Naive thymus-derived CD8-positive, alpha-beta T cell (primary cell): ENCODE measurements at places on chromosomes 13 and 19. TPM values are rescaled to one million over a fixed set of nuclear protein-coding genes. Genes with fewer than 3 reads are reported as not detected.

DNA sequence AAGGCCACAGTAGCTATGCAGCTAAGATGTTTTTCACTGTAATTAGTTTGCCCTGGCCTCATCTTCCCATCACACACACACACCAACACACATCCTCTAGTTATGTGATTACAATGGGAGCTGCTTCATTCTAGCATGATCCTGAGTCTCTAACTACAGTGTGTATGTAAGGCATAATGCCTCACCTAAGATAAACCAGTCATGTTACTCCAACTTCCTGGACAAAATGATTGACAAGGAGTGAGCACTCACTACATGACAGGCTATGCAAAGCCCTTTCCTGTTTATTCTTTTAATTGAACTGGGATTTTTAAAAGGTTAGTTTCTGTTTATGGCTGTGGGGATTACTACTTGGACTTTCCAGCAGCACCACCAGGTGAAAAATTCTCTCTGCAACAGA lies 400.8 kb upstream of the ATXN8OS start:
- DNase-seq, result no peak

DNA sequence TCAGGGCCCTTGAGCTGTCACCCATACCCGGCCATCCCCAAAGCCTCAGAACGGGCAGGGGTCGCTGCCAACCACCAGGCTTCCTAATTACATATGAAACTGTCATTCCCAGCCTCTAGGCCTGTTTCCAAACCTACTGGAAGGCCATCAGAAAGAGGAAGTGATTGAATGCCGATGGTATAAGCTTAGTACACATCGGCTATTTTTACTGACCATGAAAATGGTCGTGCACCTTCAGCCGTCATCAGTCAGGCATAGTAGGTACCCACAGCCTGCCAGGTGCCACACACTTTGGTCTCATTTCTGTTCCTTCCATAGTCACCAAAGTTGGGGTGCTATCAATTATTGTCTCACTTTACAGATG lies 10.2 kb downstream of the KRI1 start:
- no peak for DNase-seq

- no peak for DNase-seq
These were observed 45.8 kb downstream of the VWA8 start for GRCh38 chr13:41915081-41915480.

Gene SMAD9
- not detected for total RNA-seq

DNA sequence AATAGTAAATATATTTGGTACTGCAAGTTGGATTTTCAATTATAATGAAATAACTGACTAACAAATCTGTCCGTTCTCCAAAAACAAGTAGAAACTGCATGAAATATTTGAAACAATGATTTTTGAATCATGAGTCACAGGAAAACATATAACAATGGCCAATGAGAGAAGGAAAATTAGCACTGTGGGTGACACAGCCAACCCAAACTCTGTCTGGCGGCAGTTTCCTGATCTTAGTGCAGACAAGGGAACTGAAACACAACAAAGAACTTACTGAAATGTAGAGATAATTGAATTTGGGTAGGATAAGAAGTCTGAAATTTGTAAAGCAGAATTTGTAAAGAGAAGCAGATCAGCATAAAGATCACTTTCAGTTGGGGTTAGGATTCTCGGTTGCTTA lies 2743.3 kb upstream of the PCDH20 start:
- no peak for DNase-seq

Gene GNA15
- 0.36 TPM for total RNA-seq

Gene NALCN
- not detected for total RNA-seq

Gene FFAR3
- not detected for total RNA-seq

DNA sequence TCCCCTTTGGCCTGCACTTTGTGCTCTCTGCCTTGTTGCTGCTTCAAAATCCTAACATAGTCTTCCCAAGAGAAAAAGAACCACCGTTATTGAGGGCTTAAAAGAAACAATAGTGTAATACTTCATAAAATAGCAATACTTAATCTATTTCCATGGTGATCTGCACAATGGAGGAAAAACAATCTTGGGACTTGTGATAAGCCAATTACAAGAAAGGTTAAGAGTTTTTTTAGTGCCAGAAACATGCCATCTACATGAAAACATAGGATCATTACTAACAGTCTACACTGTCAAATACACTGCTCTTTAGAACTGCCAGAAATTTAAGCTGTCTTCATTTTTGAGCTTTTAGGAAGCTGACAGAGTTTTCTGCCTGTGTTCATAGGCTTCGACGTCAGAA lies 54.1 kb upstream of the MAB21L1 start:
- no peak for DNase-seq

Gene NLRP5
- total RNA-seq, result not detected

DNA sequence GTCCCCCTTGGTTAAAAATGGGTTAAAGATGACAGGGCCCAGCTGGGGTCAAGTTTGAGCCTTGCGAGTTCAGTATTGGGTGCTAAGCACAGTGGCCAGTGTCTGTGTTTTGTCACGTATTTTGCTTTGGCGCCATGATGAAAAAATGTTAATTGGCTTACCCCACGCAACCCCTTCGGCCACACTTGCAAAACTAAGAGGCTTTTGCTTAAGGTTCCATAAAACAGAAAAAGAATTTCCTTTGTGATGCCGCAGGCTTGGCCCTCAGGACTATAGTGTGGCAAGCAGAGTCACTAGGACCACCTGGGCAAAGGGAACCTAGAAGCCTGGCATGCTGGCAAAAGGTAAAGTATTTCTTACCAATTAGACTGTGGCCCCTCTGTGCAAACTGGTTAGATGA lies 20.7 kb downstream of the DPRX start:
- DNase-seq, result no peak

DNA sequence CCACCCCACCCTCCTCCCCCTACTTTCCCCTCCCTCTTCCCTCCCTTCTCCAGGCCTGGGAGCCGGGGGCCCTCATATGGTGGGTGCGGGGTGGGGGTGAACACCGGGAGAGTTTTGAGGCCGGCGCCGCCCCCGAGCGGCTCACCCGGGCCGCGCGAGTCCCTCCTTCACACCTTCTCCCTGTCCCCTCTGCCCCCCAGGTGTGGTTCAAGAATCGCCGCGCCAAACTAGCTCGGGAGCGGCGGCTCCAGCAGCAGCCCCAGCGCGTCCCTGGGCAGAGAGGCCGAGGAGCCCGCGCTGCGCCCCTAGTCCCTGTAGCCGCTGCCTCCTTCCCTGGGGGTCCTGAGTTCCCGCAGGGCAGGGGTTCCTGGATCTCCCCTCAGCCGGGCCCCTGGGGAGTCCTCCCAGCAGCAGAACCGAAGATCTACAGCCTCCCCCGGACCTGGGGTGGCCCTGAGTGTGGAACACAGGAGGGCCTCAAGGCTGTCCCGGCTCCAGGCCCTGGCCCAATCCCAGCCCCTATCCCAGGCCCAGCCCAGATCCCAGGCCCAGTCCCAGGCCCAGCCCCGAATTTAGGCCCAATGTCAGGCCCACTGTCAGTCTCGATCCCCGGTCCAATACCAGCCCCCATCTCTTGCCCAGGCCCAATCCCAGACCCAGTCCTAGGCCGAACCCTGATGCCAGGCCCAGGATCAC lies 1.7 kb downstream of the TPRX2 start:
- no peak for DNase-seq

Gene SRRM5
- total RNA-seq, result 1.4 TPM

Gene SARS2
- 31.8 TPM for total RNA-seq

Gene IGFL1
- not detected for total RNA-seq

Gene TMEM150B
- not detected for total RNA-seq

Gene ZNF45
- 27.9 TPM for total RNA-seq

DNA sequence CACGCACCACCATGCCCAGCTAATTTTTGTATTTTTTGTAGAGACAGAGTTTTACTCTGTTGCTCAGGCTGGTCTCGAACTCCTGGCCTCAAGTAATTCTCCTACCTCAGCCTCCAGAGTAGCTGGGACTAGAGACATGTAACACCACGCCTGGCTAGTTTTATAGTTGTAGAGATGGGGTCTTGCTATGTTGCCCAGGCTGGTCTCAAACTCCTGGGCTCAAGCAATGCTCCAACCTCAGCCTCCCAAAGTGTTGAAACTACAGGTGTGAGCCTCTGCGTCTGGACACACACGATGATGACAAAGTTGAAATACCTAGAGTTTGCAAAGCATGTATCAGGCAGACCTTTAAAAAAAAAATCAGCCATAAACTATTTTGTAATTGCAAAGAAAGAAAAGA lies 4.6 kb upstream of the PTOV1 start:
- DNase-seq, result no peak

GRCh38 chr19:33251526-33252090 lies 26.0 kb upstream of the SLC7A10 start:
- no peak for DNase-seq

DNA sequence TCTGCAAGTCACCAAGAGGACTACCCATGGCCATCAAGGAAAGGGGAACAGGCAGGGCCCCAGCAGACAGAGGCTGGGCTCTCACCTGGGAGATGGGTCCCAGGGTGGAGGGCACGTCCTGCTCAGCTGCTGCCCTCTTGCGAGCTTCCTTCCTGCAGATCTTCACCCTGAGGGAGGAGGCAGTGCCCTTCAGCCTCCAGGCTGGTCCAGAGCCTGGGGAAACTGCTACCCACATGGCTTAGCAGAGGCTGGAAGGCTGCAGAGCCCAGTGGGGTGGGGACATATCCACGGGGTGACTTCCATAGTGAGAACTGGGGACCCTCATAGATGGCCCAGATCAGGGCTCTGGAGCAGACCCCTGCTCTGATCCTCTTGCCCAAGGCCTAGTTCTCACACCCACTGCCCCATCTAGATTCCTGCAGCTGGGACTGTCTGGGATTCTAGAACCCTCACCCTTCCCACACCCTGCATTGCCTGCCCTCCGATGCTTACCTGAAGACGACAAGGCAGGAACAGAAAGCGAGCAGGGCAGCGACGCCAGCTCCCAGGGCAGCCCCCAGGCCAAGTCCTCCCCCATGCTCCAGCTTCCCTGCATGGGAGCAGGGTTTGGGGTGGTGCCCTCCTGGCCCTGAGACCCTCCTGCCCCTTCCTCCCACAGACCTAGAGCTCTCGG lies 9.0 kb downstream of the SIGLEC11 start:
- no peak for DNase-seq

Gene RNF17
- not detected for total RNA-seq

- DNase-seq, result no peak
These were observed 19.0 kb upstream of the ZNF566 start for GRCh38 chr19:36508325-36508724.
